ENCODE measurements at places on chromosomes 5 and 9.

- no peak for DNase-seq
Measured at GRCh38 chr9:129327552-129328328, 149.7 kb upstream of the IER5L start.

- DNase-seq = no peak
Measured at GRCh38 chr9:135926402-135927194, 19.3 kb upstream of the CAMSAP1 start.

DNA sequence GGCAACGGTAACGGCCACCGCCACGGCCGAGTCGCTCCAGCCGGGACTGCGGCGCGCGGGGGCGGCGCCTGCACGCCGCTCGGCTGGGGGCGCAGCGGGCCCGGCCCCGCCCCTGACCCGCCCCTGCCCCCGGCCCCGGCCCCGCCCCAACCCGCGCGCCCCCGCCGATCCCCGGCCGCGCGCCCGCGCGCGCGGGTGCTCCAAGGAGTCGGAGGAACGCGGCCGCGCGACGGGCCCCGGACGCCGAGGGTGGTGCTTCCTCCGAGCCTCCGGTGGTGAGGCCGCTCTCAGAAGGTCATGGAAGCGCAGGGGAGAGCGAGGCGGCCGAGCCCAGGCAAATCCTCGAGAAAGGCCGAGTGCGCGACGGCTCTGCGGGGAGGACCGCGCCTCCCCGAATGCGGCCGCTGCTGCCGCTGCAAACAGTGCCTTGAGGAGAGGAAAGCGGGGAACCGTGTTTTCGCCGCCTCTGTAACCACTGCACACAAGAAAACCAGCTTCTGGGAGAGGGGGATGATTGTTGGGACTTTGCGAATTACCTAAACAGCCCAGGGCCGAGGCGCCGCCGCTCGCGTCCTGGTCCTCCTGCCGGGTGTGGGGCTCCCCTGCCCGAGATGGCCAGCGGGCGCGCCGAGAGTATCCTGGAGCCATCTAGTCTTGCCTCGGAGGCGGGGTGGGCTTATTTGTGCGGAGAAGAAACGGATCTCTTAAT is at the start of gene LIFR:
TSS of gene LIFR (minus strand) at position 48 of the 709 bp plus-strand sequence. CDS start 25,999 bp downstream, outside the sequence.
- peak; percentile 89 for DNase-seq

DNA sequence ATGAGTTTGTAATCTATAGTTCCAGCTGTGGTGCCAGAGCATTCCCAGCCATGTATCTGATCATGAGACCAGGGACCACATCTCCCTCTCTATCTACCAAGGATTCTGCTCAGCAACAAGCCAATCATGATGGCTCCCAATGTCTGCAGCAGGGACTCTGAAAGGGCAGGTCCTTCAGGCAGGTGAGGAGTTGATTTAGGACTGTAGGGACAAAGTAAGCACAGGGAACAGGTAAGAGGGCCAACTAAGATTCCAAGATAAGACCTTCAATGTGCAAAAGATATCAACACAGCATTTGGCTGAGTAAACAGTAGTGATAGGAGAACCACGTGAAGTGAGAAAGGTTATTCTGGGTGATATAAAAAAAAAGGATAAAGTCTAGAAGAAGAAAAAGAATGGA is 8.5 kb downstream of the XPA start:
- DNase-seq = no peak

GRCh38 chr9:26369093-26369492 is 523.5 kb downstream of the CAAP1 start:
- no peak for DNase-seq

GRCh38 chr5:177474002-177474476 is 605 bp upstream of the DBN1 start:
- DNase-seq = no peak

DNA sequence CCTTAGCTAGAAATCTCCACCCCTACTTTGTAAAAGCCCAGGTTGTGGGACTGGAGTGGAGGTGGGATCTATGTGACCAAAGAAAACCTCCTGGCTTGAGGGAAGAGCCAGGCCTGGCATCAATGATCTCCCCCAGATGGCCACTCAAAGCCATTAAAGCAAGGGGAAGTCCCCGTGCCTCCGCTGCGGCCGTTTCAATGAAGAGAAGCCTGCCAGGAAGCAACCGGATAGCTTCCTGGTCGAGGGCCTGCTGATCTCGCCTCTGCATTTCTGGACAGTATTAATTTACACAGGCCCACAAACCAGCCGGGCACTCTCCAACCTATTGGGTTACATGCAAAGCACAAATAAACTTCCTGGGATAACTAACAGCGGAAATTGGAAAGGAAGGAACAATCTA is 160.5 kb upstream of the MSX2 start:
- no peak for DNase-seq

All from putamen (tissue), 1 donor.